ENCODE measurements at places on chromosomes 7 and 10.

- DNase-seq: no peak
Measured at GRCh38 chr7:77933394-77933793, 134.8 kb downstream of the PHTF2 start.

DNA sequence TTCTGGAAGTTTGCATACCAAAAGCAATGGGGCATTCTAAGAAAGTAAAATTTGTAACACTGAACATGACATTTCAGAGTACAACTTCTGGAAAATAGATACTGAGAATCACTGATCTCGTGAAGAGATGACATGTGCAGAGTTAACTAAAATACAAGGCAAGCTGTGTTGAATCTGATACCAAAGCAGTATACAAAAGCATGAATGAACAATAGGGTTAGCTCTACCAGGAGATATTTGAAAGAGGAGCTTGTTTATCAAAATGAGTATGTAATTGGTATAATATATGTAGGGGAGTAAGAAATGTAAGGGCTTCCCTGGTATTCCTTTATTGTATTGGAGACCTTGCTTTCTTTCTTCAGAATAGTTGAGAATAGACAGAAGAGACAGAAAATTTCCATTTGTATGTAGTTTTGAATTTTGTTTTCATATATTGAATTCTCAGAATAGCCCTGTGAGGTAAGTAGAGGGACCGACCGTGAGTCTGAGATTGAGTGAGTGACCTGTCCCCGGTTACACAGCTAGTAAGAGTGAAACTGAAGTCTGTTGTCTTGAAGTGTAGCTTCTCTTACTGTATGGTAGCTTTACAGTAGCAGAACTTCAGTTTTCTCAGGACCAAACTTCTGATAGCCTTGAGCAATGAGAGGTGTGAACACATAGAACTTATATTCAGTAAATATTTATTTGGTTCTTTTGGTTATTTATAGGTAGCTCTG is 5.0 kb downstream of the HBP1 start:
- DNase-seq: no peak

DNA sequence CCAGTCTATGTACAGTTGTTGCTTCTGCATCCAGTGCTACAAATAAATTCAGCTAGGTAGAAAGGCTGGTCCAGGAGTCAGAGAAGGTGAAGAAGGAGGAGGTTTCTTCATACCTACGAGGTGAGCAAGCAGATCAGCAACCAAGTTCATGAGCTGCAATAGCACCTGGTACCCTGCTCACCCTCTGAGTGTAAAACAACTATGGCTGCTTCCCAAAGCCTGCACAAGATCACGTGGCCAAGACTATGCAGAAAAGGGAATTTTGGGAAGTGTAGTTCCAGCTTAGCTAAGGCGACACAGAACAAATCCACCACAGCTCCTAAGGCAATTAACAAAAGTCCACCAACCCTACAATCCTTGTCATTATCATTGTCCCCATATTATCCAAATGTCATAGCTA is 95.9 kb upstream of the AUTS2 start:
- DNase-seq: no peak

GRCh38 chr7:127792528-127793342 is 140.7 kb downstream of the SND1 start:
- no peak for DNase-seq

- DNase-seq: no peak
Measured at GRCh38 chr10:58886406-58886805, 290.0 kb upstream of the PHYHIPL start.

DNA sequence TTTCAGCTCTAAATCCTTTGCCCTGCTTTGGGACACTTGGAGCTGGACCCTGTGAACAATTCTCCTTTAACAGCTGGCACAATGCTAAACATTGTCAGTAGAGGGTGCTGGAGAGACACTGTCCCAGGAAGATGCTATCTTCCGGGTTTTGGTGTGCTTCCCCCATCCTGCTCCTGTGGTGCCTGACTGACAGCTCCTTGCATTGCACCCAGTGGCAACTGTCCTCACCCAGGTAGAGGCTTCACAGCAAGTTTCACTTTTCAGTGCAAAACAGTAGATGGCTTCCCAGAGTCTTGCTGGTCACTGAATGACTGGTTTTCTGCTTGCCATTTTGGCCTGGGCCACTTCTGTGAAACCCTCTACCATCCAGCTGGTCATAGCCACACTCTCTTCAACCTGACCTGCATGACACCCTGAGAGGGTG is 77.3 kb downstream of the CDC14C start:
- DNase-seq: no peak

DNA sequence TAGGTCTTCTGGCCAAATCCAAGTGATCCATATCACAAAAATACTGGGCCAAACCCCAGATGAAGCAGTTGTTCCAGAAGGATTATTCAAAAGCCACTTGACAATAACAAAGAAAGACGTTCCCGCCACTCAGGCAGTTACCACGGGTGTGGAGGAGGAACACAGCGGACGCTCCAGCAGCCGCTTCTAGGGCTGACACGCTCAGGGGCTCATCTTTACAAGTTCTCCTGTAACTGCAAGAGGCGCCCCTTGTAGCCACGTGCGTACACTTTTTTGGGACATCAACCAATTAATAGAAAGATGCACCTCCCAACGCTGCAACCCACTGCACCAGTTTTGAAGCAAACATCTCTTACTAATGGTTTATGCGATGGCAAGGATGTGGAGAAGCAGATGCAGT is 159.4 kb downstream of the GRID1 start:
- DNase-seq: no peak

- DNase-seq: no peak
Measured at GRCh38 chr10:84334811-84335210, 6.4 kb downstream of the CCSER2 start.

- DNase-seq: no peak
Measured at GRCh38 chr7:31382722-31383121, 42.2 kb upstream of the NEUROD6 start.

GRCh38 chr7:39987641-39988347 is 37.7 kb downstream of the CDK13 start:
- no peak for DNase-seq

DNA sequence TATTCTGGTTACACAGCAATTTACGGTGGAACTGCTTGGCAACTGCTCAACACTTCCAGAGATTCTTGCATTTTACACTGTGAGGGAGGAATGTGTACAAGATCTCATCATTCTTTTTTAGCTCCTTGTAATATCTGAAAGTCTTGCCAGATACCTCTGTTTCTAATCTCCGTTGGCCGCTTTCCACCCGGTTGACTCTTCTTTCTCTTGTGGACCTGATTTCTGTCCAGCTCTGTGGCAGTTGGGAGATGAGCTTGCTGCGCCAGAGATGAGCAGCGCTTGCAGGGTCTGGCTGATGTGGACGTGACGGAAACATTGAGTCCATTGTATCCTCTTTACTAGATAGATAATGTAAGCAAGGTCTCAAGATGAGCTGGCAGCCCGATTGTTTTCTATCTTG is 27.6 kb downstream of the SPAG6 start:
- DNase-seq: no peak

DNA sequence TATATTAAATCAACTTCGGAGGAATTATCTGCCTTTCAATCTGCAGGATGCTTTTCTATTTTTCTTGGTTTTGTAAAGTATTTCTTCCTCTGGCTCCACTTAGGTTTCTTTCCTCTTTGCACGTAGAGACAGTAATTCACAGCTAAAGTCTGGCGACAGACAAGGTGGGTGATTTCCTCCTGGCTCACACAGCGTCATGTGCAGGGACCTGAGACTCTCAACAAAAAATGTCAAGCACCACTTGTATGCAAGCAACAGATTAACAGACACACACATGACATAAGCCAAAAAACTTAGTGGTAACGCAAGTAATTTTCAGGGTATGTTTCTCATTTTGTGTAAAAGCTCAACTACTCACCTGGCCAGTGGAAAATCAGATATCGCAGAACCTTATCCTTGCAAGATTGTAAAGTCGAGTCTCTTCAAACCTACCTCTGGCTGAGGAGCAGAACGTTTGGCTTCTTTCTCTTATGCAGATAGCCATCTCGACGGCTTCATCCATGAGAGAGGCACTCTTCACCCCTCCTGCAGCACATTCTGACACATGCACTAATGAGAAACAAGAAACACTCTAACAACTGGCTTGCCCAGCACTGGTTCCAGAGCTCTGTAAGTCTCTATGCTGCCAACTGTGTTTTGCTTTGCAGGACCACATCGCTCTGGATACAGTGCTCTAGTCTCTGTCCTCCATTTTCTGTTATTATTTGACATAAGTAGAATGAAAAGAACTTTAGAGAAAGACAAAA is 188.0 kb downstream of the CDCA7L start:
- no peak for DNase-seq

- no peak for DNase-seq
Measured at GRCh38 chr7:155860461-155860839, 48.2 kb upstream of the SHH start.

- no peak for DNase-seq
Measured at GRCh38 chr7:27156508-27156898, at the start of gene HOXA7. Gene HOXA7 (minus strand): TSS chr7:27156675. CDS start chr7:27156545, 130 bp downstream.
